ENCODE measurements at places on chromosomes 5 and 9.

- peak overlapping the region; percentile 25 for H3K4me3 ChIP-seq
- H3K36me3 ChIP-seq: no peaks in the 10 kb centered on the region
- H3K27me3 ChIP-seq: peaks cover 84% of the 10 kb centered on the region
- peaks cover 4% of the 10 kb centered on the region for H3K4me1 ChIP-seq
Measured at GRCh38 chr5:55176176-55176818, 3.3 kb upstream of the CDC20B start.

GRCh38 chr5:97839341-97840086 lies 656.5 kb upstream of the RIOK2 start:
- peak; percentile 43 for DNase-seq
- H3K36me3 ChIP-seq: no peaks in the 10 kb centered on the region
- no peaks in the 10 kb centered on the region for H3K4me1 ChIP-seq
- no peak overlapping the region for H3K4me3 ChIP-seq
- no peak overlapping the region for H3K27ac ChIP-seq

DNA sequence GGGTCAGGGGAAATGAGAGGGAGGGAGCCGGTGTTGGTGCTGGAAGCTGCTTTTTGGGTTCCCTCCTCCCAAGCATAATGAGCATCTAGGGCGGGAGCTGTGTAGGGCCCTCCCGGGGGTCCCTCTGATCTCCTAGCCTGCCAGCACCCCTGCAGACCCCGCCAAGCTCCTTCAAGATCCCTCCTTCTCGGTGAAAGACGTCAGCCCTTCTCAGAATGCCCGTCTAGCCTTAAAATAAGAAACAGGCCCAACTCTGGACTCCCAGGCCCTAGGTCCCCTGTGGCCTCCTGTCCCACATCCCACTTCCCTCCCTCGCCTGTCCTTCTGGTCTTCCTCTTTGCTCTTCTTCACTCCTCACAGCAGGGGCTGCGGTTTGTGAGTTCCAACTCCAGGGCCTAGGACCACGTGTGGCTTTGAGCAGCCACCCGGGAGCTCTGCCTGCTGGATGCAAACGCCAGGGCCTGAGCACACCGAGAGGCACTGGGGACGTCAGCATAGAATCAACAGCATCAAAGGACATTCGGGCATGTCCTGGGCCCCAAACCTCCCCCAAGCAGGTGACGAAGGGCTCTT lies 8.8 kb upstream of the SCGB3A1 start:
- no peaks in the 10 kb centered on the region for H3K27me3 ChIP-seq
- no peaks in the 10 kb centered on the region for H3K36me3 ChIP-seq
- no peak overlapping the region for H3K27ac ChIP-seq
- H3K4me1 ChIP-seq: no peaks in the 10 kb centered on the region

- no peak overlapping the region for H3K27ac ChIP-seq
- H3K27me3 ChIP-seq: no peaks in the 10 kb centered on the region
- no peaks in the 10 kb centered on the region for H3K4me1 ChIP-seq
- no peak for DNase-seq
Measured at GRCh38 chr5:68657055-68657961, 436.5 kb upstream of the SLC30A5 start.

- no peak for DNase-seq
- no peak overlapping the region for H3K27ac ChIP-seq
- H3K4me3 ChIP-seq: peak overlapping the region; percentile 21
- H3K4me1 ChIP-seq: peaks cover 13% of the 10 kb centered on the region
Measured at GRCh38 chr5:93578813-93579691, 2.0 kb downstream of the NR2F1-AS1 start.

GRCh38 chr9:71826279-71826678 lies 58.0 kb upstream of the CEMIP2 start:
- H3K4me1 ChIP-seq: peaks cover 5% of the 10 kb centered on the region
- H3K27me3 ChIP-seq: no peaks in the 10 kb centered on the region
- no peak overlapping the region for H3K4me3 ChIP-seq
- no peaks in the 10 kb centered on the region for H3K36me3 ChIP-seq
- no peak overlapping the region for H3K27ac ChIP-seq

GRCh38 chr9:113219186-113219936 lies 1.7 kb downstream of the FKBP15 start:
- no peak overlapping the region for H3K27ac ChIP-seq
- no peak for DNase-seq
- H3K36me3 ChIP-seq: no peaks in the 10 kb centered on the region
- no peak overlapping the region for H3K4me3 ChIP-seq
- no peaks in the 10 kb centered on the region for H3K27me3 ChIP-seq

DNA sequence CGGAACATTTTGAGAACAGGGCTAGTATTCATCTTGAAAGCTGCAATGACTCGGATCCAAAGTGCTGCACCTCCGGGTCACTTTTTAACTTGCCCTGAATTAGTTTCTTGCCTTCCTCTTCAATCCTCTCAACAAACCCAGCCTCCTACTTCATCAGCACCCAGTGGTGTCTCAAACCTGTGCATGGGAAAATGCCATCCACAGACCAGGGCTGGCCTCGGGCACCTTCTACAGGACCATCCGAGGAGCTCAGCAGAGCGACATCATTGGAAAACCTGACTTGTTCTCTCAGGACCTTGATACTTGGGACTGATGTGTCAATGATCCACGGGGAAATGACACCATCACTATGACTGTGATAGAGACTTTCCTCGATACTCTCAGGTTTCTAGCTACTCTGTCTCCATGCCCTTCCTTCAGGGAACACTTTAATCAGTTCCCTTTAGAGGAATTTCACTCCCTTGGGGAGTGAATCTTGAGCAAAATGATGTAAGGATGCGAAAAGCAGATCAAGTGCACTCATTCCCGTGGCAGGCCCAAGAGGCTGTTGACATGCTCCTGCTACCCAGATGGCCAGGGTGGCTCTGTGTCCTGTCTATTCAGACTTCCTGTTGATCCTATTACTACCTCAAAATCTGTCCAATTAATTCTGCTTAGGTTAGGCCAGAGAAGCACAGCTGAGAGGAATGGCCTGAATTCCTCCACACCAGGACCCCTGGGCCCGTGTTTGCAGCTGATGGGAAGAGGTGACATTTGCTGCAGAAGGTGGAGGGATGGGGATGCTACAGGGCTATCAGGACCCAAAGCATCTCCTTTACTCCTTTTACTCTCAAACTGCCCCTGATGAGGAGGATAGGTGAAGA lies 96.5 kb upstream of the SLC25A48 start:
- no peak overlapping the region for H3K4me3 ChIP-seq
- no peaks in the 10 kb centered on the region for H3K36me3 ChIP-seq

GRCh38 chr9:85056203-85056572 lies 386.7 kb downstream of the NTRK2 start:
- H3K36me3 ChIP-seq: no peaks in the 10 kb centered on the region
- DNase-seq: no peak
- H3K27me3 ChIP-seq: no peaks in the 10 kb centered on the region
- no peak overlapping the region for H3K4me3 ChIP-seq
- no peaks in the 10 kb centered on the region for H3K4me1 ChIP-seq
- H3K27ac ChIP-seq: no peak overlapping the region

DNA sequence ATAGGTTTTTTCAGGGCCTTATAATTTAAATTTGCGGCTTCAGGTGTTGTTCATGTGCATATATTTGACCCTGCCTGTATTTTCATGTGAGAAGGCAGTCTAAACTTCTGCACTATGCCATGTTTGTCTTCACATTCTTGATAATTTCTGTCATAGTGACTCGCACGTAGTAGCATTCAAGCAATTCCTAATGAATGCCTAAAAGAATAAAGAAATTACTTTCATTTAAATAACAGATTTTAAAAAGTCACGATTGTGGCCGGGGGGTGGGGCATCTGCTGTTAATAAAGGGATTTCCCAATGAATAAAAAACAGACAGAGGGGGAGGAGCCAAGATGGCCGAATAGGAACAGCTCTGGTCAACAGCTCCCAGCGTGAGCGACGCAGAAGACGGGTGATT lies 318.0 kb downstream of the ADAMTS6 start:
- H3K27me3 ChIP-seq: no peaks in the 10 kb centered on the region
- DNase-seq: no peak
- no peaks in the 10 kb centered on the region for H3K36me3 ChIP-seq
- H3K4me1 ChIP-seq: no peaks in the 10 kb centered on the region
- no peak overlapping the region for H3K4me3 ChIP-seq

All from cardiac muscle cell (in vitro differentiated cells and primary cell).